Renal cortical epithelial cell (primary cell): ENCODE measurements at places on chromosomes 2 and 18. TPM values are rescaled to one million over a fixed set of nuclear protein-coding genes. Genes with fewer than 3 reads are reported as not detected.
A peak's percentile ranks its signal among the peaks of the same experiment; 100 is the strongest.

Gene ABHD1
- total RNA-seq: 0.10 TPM in 1 of 2 replicates, not detected in the other

- DNase-seq: no peak
These were observed 24.8 kb upstream of the TNS1 start for GRCh38 chr2:218027426-218028188.

DNA sequence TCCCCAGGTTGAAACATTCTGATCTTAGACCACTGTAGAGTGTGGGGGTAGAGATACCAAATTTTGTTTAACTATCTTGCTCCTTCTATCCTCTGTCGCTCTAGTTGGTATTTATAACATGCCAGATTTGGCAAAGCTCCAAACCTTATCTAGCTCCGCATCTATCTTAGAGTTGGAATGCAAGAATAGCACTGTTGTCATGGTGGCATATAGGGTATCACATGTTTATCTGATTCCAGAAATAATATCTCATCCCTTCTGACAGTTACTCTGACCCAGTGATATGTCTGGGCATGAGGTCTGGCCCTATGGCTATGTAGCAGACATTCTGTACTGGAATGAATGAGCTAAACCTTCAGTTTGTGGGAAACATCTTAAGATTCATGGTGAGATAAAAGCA, 51.7 kb downstream of the CABYR start:
- DNase-seq: no peak

Gene FKBP7
- 3.1 and 21.9 TPM in 2 replicates for total RNA-seq

Gene VIT
- 0.15 and 0.52 TPM in 2 replicates for total RNA-seq

- no peak for DNase-seq
These were observed 143.6 kb downstream of the ANTXR1 start for GRCh38 chr2:69156624-69157023.

Gene MEIS1
- total RNA-seq: 1.8 and 3.1 TPM in 2 replicates

Gene POTEJ
- total RNA-seq: not detected in 2 replicates

DNA sequence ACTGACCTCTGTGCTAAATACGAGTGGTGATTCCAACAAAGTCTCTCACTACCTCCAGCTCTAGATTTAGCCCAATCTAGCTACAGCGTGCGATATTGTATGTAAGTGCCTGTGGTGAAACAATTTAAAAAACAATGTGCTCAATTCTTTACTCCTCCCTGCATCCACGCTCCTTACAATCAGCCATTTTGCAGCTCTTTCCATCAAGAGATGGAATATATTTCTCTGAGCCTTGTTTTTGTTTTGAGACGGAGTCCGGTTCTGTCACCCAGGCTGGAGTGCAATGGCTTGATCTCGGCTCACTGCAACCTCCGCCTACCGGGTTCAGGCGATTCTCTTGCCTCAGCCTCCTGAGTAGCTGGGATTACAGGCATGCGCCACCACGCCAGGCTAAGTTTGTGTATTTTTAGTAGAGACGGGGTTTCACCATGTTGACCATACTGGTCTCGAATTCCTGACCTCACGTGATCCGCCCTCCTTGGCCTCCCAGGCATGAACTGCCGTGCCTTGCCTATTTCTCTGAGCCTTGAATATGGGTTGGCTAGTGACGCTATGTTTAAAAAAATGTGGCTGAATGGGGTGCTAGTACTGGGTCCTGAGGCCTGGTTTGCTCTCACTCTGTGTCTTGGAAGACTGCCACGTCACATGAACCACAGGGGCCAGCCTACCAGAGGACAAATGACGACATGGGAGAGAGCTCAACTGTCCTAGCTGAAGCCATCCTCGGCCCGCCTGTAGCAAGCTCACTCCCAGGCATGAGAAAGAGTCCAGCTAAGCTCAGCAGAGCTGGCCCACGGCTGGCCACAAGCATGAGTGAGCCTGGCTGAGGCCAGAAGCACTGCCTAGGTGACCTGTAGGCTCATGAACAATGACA, 14.8 kb downstream of the WDFY1 start:
- DNase-seq: peak; percentile 43

Gene WNT10A
- total RNA-seq: 13.5 and 21.5 TPM in 2 replicates

- DNase-seq: no peak
These were observed 49.9 kb downstream of the MYO7B start for GRCh38 chr2:127585270-127585807.

Gene ZNF892
- 6.9 and 16.7 TPM in 2 replicates for total RNA-seq

Gene RAD51AP2
- under 0.01 TPM in 1 of 2 replicates, not detected in the other for total RNA-seq

DNA sequence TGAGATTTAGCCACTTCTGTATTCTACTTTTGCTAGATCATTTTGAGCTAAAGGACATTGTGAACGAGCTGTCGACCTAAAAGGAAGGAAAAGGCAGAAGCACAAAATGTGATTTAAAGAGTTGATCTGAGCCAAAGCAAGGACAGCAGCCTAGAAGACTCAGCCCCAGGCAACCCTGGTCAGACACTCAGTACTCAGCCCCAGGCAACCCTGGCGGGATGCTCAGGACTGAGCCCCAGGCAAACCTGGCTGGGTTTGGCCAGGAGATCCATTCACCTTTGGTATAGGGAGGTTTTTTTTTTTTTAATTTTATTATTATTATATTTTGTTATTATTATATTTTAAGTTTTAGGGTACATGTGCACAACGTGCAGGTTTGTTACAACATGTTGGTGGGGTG, 34.3 kb upstream of the PXDN start:
- DNase-seq: no peak

DNA sequence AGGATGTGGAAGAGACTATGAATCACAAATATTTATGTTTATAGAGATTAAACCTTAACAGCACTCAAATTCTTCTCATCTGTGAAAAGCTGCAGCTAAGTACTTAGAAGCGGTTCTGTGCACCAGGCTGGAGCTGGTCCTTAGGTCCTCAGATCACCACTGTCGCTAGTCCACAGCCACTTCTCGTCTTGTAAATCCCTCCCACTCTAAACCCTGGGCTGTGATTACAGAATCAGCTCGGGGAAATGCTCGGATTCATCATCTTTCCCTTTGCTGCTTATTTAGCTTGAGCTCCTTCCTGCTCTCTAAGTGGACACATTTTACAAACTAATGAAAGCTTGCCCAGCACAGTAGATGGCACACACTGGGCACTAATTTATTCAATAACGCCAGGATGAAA, 61.7 kb downstream of the RNF152 start:
- DNase-seq: no peak

DNA sequence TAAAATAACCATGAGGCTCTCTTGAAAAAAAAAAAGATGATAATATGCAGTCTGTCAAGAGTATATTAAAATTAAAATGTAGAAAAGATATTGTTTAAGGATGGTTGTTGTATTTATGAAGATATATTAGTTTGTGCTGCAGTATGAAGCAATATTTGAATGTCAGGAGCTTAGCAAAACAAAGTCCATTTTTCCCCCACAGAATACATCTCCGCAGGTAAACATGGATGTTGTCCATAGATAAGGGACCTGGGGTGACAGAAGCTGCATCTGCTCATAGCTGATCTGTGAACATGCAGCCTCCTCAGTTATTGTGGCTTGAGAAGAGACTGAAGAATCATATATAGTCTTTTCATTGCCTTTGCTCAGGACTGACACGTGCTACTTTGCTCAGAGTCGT, 366.1 kb upstream of the MMADHC start:
- no peak for DNase-seq

Gene GKN2
- total RNA-seq: not detected in 2 replicates

Gene NAT8
- total RNA-seq: 0.69 and 14.4 TPM in 2 replicates

DNA sequence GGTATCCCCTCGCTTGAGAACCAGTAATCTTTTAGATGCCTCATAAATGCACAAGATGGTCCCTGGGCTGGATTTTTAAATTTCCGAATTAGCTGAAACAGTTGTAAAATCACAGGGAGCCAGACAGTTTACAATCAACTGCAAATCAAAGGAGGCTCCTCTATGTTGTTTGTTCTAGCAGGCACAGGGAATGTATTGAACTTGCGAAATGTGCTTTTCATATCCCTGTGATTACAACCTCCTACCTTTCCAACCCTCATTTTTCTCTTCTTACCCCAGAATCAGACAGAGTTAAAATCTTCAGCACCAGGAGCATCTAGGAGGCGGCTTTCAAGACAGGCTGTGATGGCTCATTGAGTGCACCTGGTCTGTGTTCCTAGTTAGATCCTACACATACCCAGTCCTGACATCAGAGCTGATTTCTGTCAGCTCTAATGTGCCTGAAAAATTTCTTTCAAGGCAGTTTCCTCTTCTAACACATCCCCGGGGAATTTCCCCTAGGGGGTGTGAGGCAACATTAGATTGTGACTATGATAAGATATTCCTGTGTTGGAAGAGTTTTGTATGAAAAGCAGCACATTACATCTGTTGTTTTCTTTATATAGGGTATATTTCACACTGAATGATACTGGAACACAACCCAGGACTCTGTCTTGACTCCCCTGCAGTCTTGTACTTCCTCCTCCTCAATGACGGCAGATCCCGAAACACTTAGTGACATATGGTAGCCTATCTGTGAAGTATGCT, 17.9 kb upstream of the CAVIN2 start:
- DNase-seq: peak; percentile 29

DNA sequence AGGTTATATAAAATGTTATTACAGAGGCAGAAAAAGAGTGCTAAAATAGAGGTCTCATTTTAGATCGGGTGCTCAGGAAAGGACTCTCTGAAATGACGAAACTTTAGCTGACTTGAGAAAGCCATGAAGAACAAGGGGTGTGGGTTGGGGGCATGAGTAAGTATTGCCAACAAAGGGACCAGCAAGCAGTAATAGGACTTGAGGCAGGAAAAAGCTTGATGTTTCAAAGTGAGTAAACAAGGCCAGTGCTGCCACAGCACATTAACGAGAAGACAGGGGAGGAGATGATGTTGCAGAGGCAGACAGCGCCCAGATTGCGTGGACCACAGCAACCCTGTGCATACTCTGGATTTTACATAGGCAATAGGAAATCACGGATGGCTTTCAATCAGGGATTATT, 318.8 kb downstream of the ZEB2 start:
- no peak for DNase-seq

DNA sequence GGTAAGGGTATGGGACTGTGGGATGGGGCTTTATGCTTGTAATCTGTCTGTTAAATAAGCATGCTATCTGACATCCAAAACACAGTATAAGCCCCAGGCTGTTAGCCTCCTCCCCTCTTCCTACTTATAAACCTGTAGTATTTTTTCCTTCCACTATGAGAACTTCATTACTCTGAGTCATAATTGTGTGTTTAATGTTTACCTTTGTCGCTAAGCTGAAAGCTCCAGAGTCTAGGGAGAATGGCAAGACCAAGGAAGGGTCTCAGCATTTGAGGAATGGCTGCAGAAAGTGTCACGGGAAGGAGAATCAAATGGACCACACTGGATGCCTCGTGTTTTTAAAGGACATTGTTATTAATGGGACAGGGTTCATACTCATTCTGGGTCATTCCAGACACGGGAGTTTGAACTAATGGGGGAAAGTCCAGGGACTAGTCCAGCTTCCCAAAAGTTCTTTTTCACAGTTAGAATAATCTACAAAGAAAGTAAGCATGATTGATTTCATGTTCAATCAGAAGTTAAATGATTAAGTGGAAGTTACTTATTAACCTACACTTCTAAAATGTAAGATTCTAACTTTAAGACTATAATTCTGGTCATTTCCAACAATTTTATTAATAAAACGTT, 292.2 kb downstream of the AFF3 start:
- peak; percentile 96 for DNase-seq

DNA sequence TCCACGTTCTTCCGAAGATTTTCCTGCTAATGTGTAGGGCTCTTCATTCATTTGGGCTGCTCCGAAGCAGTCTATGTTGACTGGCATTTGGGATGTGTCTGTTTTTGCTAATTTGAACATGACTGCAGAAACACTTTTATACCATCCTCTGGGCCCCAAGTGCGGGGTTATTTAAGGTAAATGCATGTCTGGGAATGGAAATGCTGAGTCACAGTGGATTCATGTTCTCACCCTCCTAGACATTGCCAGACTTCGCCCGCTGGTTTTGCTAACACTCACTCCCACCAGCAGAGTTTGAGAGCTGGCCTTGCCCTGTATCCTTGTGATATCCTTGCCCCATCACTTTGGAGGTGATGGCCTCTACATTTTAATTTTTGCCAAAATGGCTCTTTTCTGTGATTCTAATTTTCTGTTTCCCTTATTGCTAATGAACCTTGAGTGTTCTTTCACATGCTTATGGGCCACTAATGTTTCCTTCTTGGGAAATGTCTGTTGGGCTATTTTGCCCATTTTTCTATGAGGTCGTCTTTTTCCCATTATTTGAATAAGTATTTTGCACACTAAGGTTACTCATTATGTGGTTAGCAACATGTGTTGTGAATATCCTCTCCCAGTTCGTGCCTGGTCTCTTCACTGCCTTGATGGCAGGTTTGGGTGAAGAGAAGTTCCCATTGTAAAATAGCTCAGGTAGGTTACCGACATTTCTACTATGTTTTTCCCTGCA, 204.1 kb downstream of the GLI2 start:
- peak; percentile 38 for DNase-seq

DNA sequence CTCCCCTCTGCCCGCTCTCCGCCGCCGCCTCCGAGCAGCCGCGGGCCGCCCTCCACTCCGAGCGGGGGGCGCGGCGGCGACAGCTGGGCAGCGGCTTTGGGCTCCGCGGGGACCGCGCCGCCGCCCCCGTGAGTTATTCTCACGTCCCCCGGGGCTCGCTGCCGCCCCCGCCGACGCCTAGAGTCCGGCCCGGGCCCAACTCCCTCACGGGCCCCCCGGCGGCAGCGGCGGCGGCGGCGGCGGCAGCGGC, 645 bp downstream of the MIB1 start:
- no peak for DNase-seq

DNA sequence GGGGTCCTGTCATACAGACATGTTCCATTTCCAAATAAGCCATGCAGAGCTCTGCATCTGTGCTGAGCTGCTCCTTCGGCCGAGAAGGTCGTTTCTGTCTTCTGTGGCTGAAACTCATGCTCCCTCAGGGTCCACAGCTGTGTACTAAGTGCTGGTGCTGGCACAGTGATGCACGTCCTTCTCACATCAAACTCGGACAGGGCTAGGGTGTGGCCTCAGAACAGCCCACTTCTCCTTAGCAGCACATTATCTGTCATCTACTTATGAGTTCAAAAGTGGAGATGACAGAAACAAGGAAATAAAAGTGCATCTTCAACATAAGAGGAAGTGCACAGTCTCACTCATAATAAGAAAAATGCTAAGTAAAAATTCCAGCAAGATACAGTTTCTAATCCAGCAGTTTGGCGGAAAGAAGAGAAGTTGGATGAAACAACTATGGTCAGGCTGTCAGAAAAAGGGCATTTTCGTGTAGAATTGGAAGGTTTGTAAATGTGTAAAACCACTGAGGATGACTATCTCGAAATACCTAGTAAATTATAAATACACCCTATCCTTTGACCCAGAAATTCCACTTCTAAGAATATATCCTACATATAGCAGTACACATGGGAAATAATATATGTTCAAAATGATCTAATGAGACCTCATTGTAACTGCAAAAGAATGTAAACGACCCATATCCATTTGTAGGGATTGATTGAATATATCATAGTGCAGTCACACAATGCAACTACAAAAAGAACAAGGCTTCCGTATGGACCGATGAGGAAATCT, 53.7 kb upstream of the APCDD1 start:
- DNase-seq: no peak

GRCh38 chr2:145674705-145675104, 1154.8 kb upstream of the ZEB2 start:
- DNase-seq: peak; percentile 18

GRCh38 chr2:54757500-54757899, 34.0 kb downstream of the EML6 start:
- DNase-seq: no peak

Gene KCNG3
- total RNA-seq: 0.15 TPM in 1 of 2 replicates, not detected in the other

- DNase-seq: peak; percentile 47
These were observed 357.2 kb downstream of the SATB2 start for GRCh38 chr2:199100326-199101110.

- DNase-seq: no peak
These were observed 198.0 kb downstream of the CDH20 start for GRCh38 chr18:61531182-61531581.
